ENCODE measurements at places on chromosomes 16 and 17.

DNA sequence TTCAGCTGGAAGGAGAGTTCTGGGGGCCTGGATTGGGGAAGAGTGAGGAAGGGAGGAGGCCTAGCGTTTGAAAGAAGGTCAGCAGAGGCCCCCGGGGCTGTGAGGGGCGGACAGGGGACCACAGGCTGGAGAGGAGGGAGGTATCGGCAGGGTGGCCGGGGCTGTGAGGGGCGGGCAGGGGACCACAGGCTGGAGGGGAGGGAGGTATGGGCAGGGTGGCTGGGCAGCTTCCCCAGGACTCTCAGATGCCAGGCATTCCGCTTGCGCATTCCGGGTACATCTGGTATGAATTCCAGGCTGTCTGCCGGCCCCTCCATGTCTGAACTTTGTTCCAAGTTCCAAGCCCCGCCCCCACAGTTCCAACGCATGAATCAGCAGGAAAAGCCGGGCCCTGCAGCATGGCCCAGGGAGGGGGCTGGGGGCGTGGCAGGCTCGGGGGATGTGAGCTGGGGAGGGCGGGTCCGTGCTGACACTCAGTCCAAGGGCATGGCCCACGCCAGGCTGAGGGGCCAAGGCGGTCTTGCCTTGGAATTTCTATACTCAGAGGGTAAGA lies 4.3 kb upstream of the TLCD2 start:
- peak; percentile 98 for DNase-seq

- peak; percentile 29 for DNase-seq
These were observed 71.8 kb downstream of the PRKCA start for GRCh38 chr17:66373944-66374817.

DNA sequence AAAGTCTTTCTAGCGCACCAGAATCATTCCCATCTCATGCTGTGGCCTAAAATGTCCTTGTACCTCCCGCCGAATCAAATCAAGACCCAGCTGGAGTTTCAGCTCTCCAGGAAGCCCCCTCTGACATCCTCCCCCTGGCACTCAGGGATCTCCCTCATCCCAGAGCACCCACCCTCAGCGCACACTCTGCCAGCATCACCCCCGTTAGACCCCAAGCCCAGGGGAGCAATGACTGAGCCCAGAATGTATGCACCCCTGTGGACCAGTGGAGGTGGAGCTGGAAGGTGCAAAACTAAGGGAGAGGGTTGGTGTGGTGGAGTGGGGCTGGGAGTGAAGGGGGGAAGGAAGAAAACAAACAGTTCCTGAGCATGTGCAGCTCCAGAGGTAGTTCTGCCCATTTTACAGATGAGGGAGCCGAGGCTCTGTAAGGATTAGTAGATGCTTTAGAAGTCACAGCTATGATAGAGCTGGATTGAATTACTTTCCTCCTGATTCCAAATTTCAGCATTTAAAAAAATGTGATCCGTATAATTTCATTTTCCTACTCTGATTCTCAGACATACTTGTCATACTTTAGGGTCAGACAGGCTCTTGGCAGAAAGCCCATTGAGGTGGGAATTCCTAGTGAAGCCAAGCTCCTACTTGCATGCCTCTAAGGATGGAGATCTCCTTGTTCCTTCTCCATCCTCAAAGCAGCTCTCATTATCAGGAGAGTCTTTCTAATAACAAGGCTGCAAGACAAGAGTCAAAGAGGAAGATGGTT lies 242.7 kb downstream of the KATNIP start:
- DNase-seq = no peak

DNA sequence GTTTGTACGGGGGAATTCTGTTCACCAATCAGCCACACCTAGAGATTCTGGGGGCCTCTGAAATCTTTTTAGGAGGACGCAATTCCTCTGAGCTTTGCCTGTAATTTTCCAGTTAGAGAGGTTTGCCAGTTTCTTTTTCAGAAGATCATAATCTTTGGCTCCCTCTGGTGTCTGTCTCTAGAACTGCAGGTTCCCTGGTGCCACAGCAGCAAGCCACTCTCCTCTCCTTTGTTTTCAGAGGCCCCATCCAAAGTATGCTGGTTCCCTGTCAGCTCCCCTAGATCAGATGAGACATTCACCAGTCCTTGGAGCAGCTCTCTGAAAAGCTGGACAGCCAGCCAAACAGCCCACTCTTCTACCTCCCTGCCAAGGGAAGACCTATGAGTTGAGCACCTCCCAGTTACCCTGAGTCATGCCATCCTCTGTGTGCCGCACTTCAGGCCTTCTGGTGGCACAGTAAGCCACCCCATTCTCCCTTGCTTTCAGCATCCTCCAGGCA lies 36.1 kb downstream of the RNF112 start:
- peak; percentile 80 for DNase-seq

DNA sequence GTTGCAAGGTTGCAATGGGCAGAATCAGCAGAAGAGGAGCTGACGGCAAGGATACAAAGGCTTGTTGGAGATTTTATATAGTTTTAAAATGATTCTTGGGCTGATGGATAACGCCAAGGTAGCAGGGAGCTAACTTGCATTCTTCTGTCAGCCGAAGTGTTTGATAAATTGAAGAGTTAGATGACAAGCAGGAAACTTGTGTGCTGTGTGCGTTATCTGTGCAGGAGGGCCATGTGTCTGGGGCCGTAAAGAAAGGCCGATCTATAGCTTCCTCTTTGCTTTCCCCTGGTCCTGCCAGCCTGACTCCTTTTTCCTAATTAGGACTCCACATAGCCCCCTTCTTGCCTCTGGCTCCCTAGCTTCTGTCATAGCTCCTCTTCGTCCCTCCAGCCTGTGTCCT lies 6.7 kb upstream of the WWOX start:
- DNase-seq = no peak

DNA sequence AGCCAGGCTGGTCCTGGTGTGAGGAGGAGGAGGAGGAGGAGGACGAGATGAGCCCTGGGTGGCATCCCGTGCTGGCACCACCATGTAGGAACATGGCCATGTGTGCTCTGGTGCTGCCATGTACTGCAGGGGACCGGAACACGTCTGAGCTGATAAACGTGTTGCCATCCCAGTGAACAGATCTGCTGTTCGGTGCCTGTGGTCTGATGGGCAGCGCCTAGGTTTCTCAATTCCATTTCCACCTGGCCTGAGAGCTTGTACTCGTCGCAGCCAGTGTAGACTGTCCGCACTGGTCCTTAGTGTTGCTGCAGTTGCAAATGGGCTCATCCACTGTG lies 28.4 kb upstream of the FOXK2 start:
- DNase-seq = no peak

DNA sequence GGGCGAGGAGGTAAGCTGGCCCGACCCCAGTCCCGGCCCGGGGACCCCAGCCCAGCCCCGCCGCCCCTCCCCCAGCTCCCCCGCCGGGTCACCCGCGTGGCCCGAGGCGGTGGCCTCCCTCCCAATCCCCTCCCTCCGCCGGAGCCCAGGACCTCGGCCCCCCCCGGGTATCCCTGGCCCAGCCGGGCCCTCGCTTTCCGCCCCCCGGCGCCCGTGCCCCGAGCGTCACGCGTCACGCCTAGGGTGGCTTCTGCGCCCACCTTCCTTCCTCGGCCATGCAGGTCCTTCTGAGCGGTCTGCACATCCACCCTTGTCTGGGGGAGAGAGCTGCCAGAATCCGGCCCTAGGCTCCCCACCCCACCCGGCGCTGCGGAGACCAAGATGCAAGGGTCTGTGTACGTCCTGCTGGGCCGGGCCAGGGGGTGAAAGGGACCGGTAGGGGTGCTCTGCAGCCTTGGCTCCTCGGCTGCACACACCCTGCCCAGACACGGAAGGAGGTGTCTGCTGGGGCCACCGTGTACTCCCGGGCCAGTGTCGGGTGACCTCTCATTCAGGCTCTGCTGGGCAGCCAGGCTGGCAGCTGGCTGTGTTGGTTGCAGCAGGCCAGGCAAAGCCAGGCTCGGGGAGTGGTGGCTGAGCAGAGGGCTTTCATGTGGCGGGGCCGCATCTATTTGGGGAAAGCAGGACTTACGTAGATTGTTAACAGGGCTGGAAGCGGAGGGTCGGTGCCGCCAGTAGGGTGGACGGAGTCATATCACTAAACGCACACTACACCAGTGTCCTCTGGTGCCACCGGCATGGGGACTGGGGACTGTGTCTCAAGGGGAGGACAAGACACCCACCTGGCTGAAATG lies 754 bp downstream of the RAB11FIP4 start:
- DNase-seq = no peak

- no peak for DNase-seq
These were observed 33.8 kb downstream of the FOXK2 start for GRCh38 chr17:82553210-82553930.

DNA sequence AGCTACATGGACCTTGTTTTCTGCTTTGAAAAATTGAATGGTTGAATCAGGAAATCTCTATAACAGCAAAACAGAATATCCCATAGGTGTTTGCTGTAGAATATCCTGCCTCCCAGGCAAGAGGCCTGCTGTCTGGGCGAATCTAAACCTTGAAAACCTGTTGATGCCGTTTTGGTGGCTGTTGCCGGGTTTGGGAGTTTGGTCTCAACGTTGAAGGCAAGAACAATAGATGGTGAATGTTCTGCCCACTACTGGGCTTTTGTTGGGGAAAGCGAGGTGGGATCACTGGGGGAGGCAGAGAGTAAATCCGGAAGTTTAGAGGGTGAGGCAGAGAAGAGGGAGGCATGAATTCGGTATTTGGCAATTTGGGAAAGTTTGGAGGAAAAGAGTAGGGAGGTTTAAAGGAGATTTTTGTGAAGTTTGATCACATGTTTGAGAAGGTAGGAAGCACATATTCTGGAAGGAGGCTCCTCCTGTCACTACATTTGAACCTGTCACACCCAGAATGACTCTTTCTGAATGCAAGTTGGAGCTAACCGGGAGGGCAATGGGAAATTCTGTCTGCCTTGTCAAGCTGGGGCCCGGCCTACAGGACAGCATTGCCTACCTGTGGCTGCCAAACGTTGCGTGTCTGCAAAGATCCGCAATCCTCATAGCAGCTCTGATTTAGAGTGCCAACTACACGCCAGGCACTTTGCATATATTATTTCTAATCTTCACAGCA lies 46.5 kb downstream of the GPRC5B start:
- DNase-seq = no peak

DNA sequence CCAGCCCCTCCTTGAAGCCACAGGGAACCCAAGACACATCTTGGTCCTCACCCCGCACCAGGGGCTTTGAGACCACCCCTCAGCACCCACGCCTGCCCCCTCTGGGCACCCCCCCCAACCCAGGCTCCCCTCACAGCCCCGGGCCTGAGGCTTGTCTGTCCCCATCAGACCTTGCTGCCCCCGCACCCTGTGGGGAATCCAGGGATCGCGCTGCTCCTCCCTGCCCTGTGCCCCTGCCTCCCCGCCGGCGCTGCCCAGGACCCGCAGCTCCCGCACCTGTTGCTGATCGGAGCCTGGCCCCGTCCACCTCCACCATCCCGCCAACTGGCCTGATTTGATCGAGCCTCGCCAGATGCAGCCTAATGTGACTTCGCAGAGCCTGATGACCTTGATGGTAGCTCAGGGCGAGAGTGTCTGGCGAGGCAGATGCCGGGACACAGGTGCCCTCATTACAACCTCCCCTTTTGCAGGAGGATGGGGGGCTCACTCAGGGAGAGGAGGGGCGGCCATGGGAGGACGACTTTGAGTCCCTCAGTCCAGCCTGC lies 29.0 kb downstream of the SLC25A10 start:
- DNase-seq = no peak

DNA sequence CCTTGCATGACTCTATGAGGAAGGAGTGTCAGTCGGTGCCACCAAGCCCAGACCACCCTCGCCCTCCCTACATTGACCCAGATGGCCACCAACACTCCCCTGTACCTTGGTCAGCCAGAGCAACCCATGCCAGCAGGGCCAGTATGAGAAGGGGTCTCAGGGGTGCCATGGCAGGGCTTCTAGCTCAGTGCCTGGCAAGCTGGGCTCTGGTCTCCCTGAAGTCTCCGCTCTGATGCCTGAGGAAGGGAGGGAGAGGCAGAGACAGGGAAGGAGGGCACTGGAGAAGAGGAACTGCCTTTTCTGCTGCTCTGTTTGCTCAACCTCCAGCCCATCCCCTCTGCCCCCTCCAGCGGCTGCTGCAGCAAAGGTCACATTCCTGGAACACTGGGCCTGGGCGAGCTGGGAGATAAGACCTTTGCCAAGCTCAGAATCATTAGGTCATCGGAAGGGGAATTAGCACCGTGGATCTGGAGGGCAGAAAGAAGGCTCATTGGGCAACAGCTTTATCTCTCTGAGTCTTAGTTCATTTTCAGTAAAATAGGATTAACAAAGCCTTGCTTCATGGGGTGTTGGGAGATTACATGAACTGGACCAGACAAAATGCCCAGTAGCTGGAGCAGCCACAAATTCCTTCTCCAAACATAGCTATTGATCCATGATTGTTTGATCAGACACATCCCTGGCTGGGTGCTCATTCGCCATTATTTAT lies at the start of gene VTN:
Gene VTN (minus strand): TSS at position 273 of the 709 bp plus-strand sequence. CDS start 104 bp downstream, at position 169.
- DNase-seq = no peak

GRCh38 chr16:4944333-4945281 lies 7.7 kb upstream of the PPL start:
- peak; percentile 84 for DNase-seq

DNA sequence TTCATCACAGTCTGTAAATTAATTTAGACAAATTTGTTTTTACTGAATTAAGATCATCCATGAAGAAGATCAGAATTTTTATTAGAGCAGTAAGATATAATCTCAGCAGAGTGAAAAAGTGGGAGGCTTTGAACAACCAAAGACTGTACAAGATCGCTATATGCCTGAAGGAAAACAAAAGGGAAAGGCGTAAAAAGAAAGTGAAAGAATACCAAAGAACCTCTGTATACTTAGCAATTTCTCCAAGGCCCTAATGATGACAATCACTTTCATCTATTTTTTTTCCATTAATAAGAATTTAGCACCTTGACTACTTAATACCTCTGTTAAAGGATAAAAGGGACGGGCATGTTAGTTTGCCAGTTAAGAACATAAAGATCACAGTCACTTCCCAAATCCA lies 38.6 kb upstream of the ABCA10 start:
- no peak for DNase-seq

- DNase-seq = no peak
These were observed 14.3 kb downstream of the HOXB4 start for GRCh38 chr17:48563867-48564187.

GRCh38 chr16:55964923-55965475 lies 89.8 kb upstream of the CES5A start:
- no peak for DNase-seq

DNA sequence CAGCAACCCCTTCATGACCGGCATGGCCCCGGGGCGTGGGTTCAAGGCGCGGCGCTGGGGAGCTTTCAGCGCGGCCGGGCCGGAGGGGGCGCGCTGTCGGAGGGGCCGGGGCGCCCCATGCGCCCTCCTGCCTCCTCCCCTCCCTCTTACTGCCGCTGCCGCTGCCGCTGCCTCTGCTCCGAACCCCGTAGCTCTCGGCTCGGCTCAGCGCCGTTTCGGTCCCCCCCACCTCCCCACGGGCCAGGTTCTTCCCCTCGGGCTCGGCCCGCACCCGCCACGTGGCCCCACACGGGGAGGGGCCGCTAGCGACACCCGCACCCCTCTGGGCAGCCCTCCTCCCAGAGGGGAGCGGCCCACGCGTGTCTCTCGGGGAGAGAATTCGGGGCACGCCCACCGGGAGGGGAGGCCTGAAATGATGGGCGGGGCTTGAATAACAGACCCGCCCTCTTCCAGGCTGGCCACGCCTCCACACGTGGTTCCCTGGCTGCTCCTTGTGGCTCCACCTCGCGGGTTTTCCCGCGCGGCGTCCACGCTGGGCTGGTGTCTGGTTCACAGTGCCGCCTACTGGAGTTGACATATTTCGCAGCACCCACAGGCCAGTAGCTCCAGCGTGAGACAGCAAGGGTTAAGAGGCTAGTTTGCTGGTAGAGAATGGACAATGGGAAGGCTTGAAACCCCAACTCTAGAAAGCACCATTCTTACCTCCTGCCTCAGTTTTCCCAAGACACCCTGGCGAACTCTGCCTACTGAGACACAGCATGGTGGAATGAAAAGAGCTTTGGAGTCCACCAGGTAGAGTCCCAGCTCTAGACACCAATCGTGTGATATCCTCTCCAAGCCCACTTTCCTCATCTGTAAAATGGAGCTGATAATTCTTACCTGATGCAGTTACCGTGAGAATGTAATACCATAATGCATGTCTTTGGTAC lies at the start of gene KCNH4:
Gene KCNH4 (minus strand): TSS at position 221 of the 929 bp plus-strand sequence. CDS start 197 bp downstream, at position 24.
- peak; percentile 79 for DNase-seq
